ENCODE measurements at places on chromosomes 16 and 17.

GRCh38 chr17:5257124-5257523, 22.5 kb upstream of the SCIMP start:
- DNase-seq, result no peak
- H3K36me3 ChIP-seq, result no peaks in the 10 kb centered on the region
- no peaks in the 10 kb centered on the region for H3K27me3 ChIP-seq
- no peak overlapping the region for H3K27ac ChIP-seq
- H3K4me3 ChIP-seq, result no peak overlapping the region

GRCh38 chr16:6993544-6993943, 339.1 kb upstream of the RBFOX1 start:
- no peaks in the 10 kb centered on the region for H3K36me3 ChIP-seq
- H3K4me3 ChIP-seq, result no peak overlapping the region
- H3K27me3 ChIP-seq, result no peaks in the 10 kb centered on the region
- no peak overlapping the region for H3K27ac ChIP-seq
- no peaks in the 10 kb centered on the region for H3K4me1 ChIP-seq

DNA sequence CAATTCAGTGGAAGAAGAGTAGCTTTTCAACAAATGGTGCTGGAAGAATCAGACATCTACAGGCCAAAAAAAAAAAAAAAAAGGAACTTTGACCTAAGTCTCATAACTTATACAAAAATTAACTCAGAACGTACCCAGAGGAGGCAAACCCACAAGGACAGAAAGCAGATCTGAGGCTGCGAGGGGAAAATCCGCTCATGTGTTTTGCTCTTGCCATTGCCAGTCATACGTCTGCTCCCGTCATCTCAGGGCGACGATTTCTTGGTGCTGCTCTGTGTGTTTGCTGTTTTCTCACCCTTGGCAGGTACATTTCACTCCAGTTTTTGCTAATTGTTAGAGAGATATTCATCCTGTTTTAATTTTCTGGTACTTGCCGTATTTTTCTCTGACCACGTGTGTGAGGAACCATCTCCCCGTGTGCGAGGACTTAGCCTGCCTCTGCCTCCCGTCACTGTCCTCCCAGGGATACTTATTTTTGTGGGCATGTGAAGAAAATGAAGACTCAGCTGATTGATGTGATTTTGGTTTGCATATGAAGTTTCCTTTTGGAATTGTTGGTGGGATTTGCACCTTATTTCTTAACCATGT, 33.4 kb upstream of the ACSF3 start:
- no peaks in the 10 kb centered on the region for H3K4me1 ChIP-seq
- H3K4me3 ChIP-seq, result no peak overlapping the region

DNA sequence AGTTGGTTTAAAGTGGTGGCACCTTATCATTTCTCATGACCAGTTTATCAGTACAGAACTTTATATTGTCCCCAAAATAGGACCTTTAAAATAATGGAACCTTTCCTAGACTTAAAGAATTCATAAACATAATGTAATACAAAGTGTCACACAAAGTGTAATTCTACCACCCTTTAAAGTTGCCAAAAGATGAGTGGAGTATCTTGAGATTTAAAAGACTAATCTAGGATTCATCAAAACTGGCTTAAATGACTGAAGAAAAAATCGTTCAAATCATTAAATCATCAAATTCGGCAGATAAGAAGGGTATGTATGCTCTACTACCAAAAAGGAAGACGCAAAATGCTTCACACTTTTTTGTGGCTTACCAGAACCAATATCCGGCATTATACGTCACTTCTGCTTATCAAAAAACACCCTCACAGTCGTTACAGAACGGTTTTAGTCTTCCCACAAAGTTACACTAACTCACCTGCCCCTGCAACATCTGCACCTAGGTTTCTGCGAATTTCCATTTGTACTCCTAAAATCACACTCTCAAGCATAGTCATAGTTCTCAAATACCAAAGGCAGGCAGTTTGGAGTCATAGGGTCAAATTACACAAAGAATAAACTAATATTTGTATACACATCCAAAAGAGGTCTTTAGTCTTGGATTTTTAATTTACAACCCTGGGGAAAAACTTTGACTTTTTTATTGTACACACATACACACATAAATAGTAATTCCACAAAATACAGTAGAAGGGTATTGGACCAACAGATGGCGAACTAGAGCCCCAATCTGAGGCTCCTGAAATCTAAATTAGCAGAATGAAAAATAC, 1.4 kb upstream of the KANSL1 start:
- H3K36me3 ChIP-seq, result no peaks in the 10 kb centered on the region
- peak overlapping the region; percentile 97 for H3K27ac ChIP-seq
- H3K4me3 ChIP-seq, result peak overlapping the region; percentile 91
- no peaks in the 10 kb centered on the region for H3K27me3 ChIP-seq

- no peak for DNase-seq
- H3K27me3 ChIP-seq, result no peaks in the 10 kb centered on the region
- H3K4me3 ChIP-seq, result no peak overlapping the region
- H3K4me1 ChIP-seq, result no peaks in the 10 kb centered on the region
- no peak overlapping the region for H3K27ac ChIP-seq
- H3K36me3 ChIP-seq, result peaks cover 25% of the 10 kb centered on the region
Measured at GRCh38 chr17:19958023-19958422, 19.6 kb downstream of the AKAP10 start.

- H3K4me3 ChIP-seq, result peak overlapping the region; percentile 24
- no peak for DNase-seq
- H3K27me3 ChIP-seq, result no peaks in the 10 kb centered on the region
Measured at GRCh38 chr17:50863221-50863843, 2.8 kb downstream of the TOB1 start.

DNA sequence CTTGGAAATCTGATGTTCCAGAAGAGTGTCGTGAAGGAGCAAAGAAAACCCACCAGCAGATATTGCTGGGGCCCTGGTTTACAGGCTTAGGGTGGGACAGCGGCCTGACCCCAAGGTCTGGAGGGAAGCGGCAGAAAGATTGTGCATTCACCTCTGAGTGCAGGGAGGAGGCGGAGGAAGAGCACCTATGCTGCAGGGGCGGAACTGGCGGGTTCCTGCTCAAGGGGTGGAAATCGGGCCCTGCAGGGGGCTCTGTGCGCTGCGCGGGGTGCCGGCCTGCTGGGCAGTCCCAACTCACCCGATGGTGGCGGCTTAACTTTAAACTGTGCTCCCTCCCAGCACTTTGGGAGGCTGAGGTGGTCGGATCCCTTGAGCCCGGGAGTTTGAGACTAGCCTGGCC, 47.5 kb downstream of the COX4I1 start:
- no peaks in the 10 kb centered on the region for H3K36me3 ChIP-seq
- H3K27ac ChIP-seq, result no peak overlapping the region
- H3K27me3 ChIP-seq, result peaks cover 33% of the 10 kb centered on the region
- H3K4me1 ChIP-seq, result peaks cover 2% of the 10 kb centered on the region
- H3K4me3 ChIP-seq, result no peak overlapping the region
- no peak for DNase-seq

GRCh38 chr16:14181371-14182050, 110.4 kb downstream of the MRTFB start:
- H3K4me1 ChIP-seq, result peaks cover 7% of the 10 kb centered on the region
- no peaks in the 10 kb centered on the region for H3K36me3 ChIP-seq
- no peak overlapping the region for H3K27ac ChIP-seq
- no peak overlapping the region for H3K4me3 ChIP-seq
- peak; percentile 16 for DNase-seq
- no peaks in the 10 kb centered on the region for H3K27me3 ChIP-seq

- no peak overlapping the region for H3K27ac ChIP-seq
- H3K4me1 ChIP-seq, result peaks cover 10% of the 10 kb centered on the region
- H3K27me3 ChIP-seq, result peaks cover 74% of the 10 kb centered on the region
- H3K36me3 ChIP-seq, result no peaks in the 10 kb centered on the region
- no peak for DNase-seq
Measured at GRCh38 chr17:73757420-73757819, 113.2 kb upstream of the SDK2 start.

DNA sequence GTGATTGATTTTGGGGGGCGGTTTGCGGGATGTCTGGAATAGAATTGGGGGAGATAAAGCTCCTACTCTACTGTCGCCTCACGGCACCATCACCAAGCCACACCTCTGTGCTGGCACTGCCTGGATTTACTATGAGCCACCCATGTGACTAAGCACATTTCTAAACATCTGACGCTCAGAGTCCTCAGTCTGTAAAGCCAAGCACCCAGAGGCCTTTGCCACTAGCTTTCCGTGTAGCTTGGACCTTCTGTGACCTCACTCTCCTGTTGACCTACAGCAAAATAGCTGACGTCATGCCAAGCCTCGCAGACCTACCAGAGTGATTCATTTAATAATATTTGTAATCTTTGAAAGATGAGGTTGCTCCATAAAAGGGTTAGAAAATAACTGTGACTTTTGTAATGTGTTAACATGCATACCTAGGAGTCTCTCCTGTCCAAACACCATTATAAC, 38.5 kb upstream of the MYOCD start:
- peak; percentile 19 for DNase-seq
- H3K4me1 ChIP-seq, result no peaks in the 10 kb centered on the region
- H3K36me3 ChIP-seq, result no peaks in the 10 kb centered on the region
- H3K27ac ChIP-seq, result no peak overlapping the region
- H3K4me3 ChIP-seq, result no peak overlapping the region
- no peaks in the 10 kb centered on the region for H3K27me3 ChIP-seq

DNA sequence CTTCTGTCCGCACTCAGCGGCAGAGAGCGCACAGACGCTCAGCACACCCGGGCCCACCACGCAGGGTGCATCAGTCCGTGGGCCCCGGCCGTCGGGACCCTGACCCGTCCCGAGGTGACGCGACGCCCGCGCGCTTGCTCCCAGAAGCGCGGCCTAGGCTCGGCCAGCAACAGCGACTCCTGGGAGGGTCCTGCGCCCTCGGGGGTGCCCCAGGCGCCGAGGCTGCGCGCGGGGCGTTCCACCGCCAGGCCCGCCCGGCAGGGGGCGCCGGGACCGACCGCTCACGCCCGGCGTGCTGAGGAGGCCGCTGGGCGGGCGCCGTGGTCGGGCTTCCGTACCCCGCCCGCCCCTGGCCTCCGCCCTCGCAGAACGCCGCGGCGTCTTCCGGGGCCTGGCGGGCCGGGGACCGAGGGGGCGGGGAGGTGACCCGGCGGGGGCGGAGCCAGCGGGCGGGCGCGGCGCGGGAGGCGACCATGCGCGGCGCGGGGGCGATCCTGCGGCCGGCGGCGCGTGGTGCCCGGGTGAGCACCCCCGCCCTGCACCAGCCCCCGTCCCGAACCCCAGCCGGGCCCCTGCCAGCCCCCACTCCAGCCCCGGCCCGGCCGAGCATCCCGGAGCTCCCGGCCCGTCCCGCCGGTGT, at the start of gene CISD3:
TSS of gene CISD3 (plus strand) at position 456 of the 640 bp plus-strand sequence. CDS start at position 474, 18 bp downstream.
- H3K4me1 ChIP-seq, result peaks cover 34% of the 10 kb centered on the region
- H3K4me3 ChIP-seq, result peak within 1 kb of the TSS; percentile 60
- no peaks in the 10 kb centered on the region for H3K27me3 ChIP-seq
- H3K36me3 ChIP-seq, result peaks cover 45% of the 10 kb centered on the region

DNA sequence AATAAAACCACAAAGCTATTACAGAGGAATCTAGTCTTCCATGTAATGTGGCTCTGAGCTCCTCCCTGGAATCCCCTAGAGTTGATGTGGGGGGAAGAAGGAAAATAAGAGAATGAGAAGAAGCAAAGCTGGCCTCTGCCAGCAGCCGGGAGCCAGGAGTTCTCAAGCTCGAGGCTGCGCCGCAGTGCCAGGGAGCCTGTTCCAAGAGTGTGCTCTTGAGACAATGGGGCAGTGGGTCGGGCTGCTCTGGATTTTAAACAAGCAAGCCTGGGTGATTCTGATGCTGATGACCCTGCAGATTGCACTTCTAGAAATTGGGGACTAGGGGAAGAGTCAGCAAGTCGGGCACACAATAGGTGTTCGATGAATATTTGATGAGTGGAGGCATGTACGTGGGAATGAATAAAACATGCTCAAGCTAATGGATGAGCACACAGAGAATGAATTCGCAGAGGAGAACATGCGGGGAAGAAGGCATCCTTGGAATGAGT, 119.9 kb downstream of the CMIP start:
- DNase-seq, result no peak
- H3K27me3 ChIP-seq, result no peaks in the 10 kb centered on the region
- no peak overlapping the region for H3K4me3 ChIP-seq
- no peaks in the 10 kb centered on the region for H3K36me3 ChIP-seq
- peaks cover 13% of the 10 kb centered on the region for H3K4me1 ChIP-seq

GRCh38 chr16:11576427-11577289, 10.1 kb downstream of the LITAF start:
- no peak overlapping the region for H3K4me3 ChIP-seq
- H3K4me1 ChIP-seq, result peaks cover 4% of the 10 kb centered on the region
- H3K27ac ChIP-seq, result no peak overlapping the region
- no peaks in the 10 kb centered on the region for H3K27me3 ChIP-seq

DNA sequence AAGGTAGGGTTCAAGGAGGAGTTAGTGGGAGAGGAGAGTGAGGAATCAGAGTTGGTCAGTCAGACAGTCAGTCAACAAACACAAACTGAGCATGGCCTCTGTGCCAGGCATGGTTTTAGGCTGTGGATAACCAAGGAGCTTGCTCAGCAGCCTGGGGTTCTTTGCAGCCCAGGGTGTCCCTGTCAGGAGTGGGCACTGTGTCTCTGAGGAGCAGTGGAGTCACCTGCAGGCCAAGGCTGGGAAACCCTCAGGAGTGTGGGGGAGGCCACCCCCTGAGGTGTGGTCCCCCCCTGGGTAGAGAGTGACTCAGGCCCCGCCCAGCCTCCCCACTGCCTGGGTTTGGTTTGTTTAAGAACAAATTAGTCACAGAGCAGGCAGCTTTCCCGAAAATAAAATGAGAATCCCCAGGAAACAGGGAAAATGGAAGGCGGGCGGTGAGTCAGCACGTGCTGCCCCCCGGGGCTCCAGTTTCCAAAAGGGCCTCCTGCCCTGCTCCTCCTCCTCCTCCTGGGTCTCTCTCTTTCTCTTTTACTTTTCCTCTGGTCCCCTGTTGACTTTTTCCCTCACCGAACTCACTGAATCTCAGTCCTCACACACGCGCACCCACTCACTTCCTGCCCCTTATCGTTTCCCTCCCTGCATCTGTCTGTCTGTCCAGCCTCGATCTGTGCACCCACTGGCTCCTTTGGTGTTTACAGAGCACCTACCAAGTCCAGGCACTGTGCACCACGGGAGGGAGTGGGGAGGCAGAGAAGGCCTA, 44.3 kb downstream of the SOCS3 start:
- H3K27ac ChIP-seq, result peak overlapping the region; percentile 95
- peak; percentile 96 for DNase-seq
- no peaks in the 10 kb centered on the region for H3K36me3 ChIP-seq
- peaks cover 4% of the 10 kb centered on the region for H3K27me3 ChIP-seq
- H3K4me3 ChIP-seq, result no peak overlapping the region
- peaks cover 54% of the 10 kb centered on the region for H3K4me1 ChIP-seq

DNA sequence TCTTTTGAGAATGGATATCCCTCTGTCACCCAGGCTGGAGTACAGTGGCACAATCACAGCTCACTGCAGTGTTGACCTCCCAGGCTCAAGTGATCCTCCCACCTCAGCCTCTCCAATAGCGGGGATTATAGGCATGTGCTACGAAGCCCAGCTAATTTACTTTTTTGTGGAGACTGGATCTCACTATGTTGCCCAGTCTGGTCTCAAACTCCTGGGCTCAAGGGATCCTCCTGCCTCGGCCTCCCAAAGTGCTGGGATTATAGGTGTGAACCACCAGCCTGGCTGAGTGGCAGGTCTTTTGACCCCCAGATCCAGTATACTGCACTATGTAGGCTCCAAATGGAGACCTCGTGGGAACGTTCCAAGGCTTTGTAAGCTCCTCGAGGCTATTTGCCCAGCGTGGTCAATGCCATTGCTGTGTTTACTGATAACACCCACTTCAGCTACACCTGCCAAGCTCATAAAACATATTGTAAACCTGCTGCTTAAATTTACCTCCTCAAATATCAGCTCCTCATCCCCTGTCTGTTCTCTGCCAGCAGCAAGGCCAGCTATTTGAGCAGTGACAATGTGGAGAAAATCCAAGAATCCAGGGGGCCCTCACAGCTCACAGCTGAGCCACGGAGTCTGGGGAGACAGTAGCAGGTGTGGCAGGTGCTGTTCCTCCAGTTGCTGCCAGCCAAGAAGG, 16.2 kb upstream of the KIFC3 start:
- H3K36me3 ChIP-seq, result no peaks in the 10 kb centered on the region
- no peak for DNase-seq
- no peak overlapping the region for H3K4me3 ChIP-seq
- H3K4me1 ChIP-seq, result peaks cover 34% of the 10 kb centered on the region
- no peaks in the 10 kb centered on the region for H3K27me3 ChIP-seq
